Dermis microvascular lymphatic vessel endothelial cell (primary cell): ENCODE measurements at places on chromosomes 7 and 10. TPM values are rescaled to one million over a fixed set of nuclear protein-coding genes. Genes with fewer than 3 reads are reported as not detected.

GRCh38 chr7:41199136-41199535 is 503.8 kb downstream of the INHBA start:
- no peak for DNase-seq

Gene OR2A42
- not detected in 2 replicates for total RNA-seq

- DNase-seq = no peak
Observed at GRCh38 chr7:271266-272107, 18.5 kb upstream of the FOXL3 start.

DNA sequence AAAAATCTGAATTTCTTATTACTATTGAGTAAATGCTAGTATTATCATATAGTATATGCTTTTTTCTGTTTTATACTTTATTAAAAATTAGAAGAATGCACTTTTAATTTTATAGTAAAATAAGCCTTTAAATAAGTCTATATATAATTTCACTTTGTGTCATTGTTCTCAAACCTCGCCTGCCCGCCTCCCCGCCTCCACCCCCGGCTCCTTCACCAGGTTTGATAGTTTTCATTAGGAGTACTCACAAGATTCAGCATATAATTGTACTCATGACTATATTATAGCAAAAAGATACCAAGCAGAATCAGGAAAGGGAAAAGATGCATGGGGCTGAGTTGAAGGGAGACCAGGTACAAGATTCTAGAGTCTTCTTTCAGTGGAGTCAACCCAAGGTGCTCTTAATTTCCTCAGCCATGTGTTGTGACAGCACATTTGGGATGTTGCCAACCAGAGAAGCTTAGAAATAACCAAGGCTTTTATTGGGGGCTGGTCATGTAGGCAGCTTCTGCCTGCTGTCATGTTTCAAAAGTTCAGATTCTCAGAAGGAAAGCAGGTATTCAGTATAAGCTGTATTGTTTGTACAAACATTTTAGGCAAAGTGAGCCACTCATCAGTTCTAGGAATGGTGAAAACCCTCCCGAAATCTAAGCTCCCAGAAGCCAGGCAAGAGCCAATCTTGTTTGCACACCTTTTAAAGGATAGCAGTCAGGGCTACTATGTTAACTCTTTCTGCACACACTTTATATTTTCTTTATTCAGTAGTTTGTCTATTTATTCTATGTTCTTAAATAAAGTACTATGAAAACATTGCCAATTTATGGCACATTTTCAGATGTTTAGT is 12.3 kb downstream of the NHLRC2 start:
- DNase-seq = no peak

- no peak for DNase-seq
Observed at GRCh38 chr10:106660550-106660949, 504.0 kb downstream of the SORCS1 start.

Gene RBM20
- 0.77 and 1.5 TPM in 2 replicates for total RNA-seq

DNA sequence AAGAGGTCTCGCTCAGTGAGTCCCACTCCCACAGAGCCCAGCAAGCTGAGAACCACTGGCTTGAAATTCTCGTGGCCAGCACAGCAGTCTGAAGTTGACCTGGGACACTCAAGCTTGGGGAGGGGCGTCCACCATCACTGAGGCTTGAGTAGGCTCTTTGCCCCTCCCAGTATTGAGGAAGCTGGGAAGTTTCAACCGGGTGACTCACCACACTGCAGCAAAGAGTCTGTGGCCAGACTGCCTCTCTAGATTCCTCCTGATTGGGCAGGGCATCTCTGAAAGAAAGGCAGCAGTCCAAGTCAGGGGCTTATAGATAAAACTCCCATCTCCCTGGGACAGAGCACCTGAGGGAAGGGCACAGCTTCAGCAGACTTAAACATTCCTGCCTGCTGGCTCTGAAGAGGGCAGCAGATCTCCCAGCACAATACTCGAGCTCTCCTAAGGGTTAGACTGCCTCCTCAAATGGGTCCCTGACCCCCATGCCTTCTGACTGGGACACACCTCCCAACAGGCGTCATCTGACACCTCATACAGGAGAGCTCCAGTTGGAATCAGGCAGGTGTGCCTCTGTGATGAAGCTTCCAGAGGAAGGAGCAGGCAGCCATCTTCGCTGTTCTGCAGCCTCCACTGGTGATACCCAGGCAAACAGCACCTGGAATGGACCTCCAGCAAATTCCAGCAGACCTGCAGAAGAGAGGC is 970.9 kb upstream of the LRRN3 start:
- DNase-seq = no peak

DNA sequence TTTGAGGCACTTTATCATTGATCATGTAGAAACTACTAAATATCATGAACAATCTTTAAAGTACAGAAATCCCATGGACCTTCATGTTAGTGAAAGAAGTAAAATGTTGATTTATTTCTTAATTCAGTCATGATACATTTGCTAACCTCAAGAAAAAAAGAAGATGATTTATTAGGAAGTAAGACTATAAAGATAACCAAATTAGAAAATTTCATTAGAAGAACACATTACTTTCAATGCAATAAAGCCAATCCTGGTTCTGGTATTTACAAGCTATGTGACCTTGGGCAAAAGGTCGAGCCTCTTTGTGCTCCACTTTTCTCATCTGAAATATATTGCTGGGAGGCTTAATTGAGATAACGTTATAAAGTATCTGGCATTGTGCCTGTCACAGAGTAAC is 365.0 kb downstream of the KIF20B start:
- no peak for DNase-seq

Gene CH25H
- 3.6 and 3.9 TPM in 2 replicates for total RNA-seq

GRCh38 chr7:72265071-72265904 is 146.8 kb downstream of the CALN1 start:
- no peak for DNase-seq

DNA sequence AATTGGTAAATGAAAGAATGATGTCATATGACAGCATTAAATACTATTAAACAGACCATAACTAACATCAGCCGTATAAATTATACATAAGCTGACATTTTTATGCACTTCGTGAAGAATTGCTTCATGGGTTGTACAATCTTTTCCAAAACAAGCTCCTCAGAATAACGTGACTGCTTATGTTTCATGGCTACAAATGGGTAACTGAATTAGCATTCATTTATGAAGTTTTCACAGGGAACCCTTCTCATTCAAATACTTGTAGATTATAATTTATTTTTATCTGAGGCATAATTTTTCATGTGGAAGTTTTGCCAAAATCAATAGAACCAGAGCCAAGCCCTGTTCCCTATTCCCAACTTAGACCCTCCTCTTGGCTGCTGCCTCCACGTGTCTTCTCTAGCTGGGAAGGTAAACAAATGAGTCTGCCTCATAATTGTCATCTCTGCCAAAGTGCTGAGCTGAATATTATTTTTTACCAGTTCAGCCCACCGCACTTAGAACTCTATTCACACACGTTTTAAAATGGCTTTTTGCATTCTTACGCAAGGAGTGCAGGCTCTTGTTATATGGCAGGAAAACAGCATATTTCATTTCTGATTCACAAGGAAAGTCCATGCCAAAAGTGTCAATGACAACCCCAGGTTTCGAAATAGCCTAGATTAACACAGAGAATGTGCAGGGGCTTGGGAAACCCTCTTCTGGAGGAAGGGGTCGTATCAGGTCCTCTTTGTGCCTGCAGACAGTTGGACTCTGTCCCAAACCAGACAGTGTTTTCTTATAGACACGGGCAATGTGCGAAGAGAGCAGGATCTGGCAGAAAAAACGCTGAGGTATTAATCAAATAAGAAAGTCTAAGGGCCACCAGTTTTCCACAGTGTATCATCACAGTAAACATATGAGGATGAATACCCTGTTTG is 370.7 kb upstream of the MGMT start:
- DNase-seq = peak; percentile 92

DNA sequence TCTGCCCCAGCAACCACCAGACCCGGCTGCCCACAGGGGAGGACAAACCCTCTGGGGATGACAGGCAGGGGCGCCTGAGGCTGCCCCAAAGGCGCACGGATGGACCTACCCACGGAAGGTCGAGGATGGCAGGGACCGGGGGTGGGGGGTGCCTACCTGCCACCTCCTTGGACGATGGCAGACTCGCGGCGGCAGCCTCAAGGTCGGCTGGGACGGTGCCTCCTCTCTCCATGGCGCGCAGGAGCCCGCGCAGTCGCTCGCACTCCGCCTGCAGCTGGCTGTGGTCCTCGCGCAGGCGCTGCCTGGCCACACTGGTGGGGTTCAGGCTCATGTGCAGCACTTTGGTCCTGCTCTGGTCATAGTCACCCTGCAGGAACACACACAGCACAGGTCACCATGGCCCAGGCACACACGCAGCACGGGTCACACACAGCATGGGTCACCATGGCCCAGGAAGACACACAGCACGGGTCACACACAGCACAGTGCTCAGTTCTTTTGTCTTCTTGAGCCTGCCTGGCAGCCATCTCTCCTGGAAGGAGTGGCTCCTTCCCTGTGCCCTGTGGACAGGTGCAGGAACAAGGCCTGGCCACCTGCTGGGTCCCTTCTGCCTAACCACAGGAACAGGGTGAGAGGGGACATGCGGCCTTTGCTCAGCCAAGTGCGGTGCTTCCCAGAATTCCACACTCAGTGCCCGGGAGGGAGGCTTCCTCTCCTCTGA is 266.6 kb downstream of the ELFN1 start:
- no peak for DNase-seq

DNA sequence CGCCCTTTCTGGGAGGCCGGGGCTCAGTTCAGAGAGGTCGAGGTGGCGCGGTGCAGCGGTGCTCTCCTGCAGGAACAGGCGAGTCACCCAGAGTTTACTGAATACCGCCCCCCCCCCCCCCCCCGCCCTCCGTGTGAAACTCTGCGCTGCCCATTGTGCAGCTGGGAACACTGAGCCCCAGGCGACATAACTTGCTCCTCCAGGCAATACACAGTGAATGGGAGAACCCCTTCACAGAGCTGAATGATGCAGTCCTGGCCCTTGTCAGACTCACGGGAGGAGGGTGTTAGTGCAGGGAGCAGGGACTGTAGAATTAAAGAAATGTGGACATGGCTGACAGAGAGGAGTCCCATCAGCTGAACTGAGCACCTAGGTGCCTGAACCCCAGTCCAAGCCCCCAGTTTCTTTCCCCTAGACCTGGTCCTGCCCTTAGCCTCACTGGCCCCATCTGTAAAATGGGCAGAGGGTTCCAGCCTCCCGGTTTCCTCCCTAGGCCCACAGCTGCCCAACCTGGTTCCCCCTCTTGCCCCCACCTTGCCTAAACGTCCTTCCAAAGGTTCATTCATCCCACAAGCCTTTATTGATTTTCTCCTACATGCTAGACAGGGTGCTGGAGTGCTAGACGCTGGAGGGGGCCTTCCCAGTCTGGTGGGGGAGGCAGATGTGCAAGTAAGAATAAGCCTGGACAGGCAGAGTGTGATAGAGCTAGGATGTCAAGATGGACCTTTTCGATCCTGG is 869 bp upstream of the LOXL4 start:
- DNase-seq = peak; percentile 17

DNA sequence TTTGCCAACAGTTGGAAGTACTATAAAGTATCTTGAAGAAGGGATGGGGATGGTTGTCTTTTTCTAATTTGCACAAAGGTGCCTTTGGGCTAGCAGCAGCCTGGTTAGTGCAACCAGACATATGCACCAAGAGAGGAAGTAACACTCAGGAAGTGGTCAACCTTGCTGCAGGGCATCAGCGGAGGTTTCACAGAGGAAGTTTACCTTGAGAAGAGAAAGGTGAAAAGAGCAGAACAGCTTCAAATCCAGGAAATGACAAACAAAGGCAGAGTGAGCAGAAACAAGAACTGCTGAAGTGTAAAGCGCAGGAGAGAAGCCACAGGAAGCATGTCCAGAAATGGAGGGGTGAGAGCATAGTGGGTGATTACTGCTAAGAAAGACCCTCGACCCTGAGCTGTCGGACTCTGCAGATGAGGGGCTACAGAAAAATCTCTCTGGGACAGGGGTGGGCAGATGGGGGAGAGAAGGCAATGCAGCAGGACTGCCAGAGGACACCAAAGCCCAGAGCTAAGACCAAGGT is 66.9 kb downstream of the STK17A start:
- DNase-seq = peak; percentile 60

DNA sequence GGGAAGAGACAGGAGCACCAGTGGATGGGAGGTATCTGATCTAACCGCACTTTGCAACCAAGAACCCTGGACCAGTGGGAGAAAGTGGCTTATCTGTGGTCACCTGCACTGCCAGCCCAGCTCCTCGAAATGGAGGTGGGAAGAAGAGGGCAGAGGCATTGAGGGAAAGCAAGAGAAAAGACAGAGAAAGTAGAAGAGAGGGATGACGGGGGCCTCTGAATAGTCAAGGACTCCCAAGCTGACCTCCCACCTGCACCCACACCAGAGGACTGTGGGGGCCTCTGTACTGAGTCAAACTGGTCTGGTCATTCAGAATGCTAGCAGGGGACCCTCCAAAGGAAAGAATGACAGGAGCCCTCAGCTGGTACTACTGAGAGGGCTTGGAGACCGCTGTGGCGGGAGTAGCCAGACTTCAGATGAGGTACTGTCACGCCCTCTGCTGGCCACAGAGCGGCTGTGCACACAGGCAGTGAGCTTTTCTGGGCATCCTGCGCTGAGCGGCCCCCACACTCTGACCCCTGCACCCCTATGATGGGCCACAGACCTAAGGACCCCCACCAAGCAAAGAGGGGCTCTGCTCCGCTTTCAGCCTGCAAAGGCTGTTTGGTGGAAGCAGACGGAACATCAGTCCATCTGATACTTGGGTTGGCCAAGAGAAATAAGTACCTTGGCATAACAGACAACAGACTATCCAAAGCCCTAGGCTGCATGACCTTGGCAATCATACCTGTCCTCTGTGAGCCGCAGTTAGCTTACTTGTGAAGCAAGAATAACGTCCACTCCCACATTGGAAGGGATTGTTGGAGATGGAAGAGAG is 112.9 kb downstream of the COL13A1 start:
- peak; percentile 51 for DNase-seq

Gene PTN
- not detected in 2 replicates for total RNA-seq

- no peak for DNase-seq
Observed at GRCh38 chr7:158110034-158110590, 477.5 kb downstream of the PTPRN2 start.

DNA sequence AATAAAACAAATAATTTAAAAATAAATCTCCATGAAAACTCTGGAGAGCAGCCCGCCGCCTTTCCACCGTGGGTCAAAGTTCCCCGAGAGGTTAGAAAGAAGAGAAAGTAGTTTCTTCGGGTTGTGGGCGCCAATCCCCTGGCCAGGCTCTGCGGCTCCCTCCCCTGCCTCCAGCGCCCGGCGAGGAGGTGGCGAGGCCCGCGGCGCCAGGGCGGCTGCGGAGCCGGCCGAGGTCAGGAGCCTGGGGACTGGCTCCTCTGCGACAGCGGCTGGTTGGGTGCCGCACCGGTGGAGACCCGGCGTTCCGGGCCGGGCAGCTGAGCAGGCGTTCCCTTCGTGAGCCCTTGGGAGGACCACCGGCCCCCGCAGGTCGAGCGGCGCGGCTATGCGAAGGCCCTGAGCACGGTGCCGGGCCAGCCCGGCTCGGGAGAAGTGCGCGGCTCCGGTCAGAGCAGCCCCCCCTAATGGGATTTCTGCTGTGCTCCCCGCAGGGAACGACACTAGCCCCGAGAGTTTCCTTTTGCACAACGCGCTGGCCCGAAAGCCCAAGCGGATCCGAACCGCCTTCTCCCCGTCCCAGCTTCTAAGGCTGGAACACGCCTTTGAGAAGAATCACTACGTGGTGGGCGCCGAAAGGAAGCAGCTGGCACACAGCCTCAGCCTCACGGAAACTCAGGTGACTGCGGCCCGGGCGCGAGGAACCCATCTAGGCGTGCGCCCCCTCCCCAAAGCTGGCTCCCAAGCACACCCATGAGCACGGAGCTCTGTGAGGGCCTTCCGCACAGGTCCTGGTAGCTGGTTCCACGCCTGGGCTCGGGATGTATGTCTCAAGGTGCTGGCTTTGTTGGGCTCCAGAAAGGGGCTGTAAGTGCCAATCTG is 2.8 kb downstream of the EMX2 start:
- no peak for DNase-seq

Gene MSMB
- total RNA-seq = not detected in 2 replicates

- peak; percentile 0 for DNase-seq
Observed at GRCh38 chr10:67115972-67116371, 190.1 kb downstream of the LRRTM3 start.

- DNase-seq = no peak
Observed at GRCh38 chr10:71281646-71282322, 37.3 kb upstream of the SLC29A3 start.
